T-helper 22 cell (primary cell): ENCODE measurements at places on chromosomes 1 and 21.

- DNase-seq, result no peak
Observed at GRCh38 chr1:88640060-88640459, 44.0 kb upstream of the PKN2 start.

GRCh38 chr1:67285780-67286488, 21.7 kb upstream of the IL12RB2 start:
- DNase-seq, result no peak

GRCh38 chr1:172451002-172451443, 7.2 kb upstream of the PIGC start:
- no peak for DNase-seq

DNA sequence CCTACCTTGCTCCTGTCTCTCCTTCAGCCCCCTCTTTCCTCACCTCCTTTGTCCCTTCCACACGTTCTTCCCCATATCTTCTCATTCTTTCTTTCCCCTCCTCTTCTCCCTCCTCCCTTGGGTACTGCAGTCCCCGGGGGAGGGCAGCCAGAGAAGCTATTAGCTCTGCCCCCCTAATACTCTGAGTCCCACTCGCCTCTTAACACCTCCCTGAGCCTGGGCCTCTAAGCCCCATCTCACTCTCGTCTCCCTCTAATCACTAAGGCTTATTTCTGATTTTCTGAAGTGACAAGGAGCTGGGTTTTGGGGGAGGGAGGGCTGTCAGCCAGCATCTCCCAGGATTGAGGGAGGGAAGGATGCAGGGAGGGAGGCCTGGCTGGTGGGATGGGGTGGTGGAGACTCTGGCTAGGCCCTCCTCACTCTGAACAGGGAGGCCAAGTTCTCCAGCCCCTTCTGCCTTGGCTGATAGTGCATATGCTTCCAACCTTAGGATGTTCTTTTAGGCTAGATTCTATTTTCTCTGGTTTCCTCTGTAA, 25.6 kb upstream of the DMBX1 start:
- no peak for DNase-seq

- no peak for DNase-seq
Observed at GRCh38 chr1:13766592-13767564, 66.9 kb downstream of the PRDM2 start.

DNA sequence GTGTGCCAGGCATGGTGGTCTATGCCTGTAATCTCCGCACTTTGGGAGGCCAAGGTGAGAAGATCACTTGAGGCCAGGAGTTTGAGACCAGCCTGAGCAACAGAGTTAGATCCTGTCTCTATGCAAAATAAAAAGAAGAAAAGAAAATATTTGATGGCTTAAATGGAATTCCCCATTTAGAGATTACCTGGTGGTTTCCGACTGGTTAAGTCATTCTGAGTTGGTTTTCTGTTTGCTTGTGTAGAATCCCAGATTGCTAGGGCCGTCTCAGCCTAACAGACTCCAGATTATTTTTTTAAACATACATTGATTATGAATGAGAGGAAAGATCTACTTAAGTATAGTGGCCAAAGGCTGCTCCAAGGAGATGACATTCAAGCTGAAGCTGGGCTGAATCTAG, 22.9 kb upstream of the LY9 start:
- no peak for DNase-seq

GRCh38 chr1:97160818-97161217, 439.2 kb downstream of the PTBP2 start:
- DNase-seq, result no peak

GRCh38 chr1:199799116-199799515, 228.4 kb upstream of the NR5A2 start:
- DNase-seq, result no peak

DNA sequence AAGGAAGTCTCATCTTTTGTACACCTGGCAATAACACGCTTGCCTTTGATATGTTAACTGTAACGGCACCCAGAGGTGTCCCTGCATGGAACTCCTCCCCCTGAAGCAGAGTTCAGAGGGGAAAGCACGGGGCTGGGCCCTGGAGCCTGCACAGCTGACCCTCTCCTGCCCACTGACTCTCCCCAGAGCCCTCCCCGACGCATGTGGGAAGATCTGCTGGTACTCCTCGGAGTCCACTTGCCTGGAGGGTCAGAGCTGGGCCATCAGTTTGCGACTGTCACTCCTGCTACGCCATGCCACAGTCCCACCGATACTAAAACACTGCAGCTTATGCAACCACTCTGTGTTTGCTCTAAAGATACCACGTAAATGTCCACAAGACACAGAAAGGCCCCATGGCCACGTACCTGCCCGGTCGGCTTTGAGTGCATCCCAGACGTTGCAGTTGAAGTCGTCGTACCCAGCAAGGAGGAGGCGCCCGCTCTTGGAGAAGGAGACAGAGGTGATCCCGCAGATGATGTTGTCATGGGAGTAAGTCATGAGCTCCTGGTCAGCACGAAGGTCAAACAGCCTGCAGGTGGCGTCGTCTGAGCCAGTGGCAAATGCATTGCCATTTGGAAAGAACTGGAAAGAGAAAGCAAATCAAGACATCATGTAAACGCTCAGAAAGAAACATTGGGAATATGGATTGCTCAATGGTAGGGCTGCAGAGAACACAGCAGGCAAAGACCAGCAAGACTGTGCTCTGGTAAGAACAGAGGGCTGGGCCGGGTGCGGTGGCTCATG, 10.6 kb upstream of the NADK start:
- no peak for DNase-seq

DNA sequence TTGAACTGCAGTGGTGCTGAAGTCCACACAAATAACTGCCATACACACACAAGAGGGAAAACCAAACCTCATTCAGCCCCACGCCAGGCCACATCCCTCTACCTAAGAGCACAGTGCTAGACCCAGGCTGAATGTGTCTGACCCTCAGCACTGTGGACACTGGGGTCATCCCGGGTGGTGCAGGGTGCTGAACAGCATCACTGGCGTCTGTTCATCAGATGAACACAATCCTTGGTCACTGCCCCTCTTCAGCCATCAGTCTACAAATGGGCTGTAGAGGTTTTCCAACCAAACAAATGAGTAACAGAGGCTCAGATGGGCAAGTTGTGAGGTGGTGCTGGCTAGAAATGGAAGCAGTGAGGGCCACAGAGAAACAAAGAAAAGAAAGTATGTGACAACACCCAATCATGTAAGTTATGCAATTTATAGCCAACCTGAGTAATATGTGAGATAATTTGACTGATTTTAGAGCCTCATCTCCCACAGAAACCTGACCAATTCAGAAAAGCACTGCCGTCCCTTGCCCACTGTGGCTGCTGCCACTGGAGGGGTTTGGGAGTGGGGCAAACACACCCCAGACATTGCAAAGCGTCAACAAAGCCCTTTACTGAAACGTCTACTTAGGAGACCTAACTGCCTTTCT, 27.9 kb downstream of the GNB1 start:
- DNase-seq, result no peak

DNA sequence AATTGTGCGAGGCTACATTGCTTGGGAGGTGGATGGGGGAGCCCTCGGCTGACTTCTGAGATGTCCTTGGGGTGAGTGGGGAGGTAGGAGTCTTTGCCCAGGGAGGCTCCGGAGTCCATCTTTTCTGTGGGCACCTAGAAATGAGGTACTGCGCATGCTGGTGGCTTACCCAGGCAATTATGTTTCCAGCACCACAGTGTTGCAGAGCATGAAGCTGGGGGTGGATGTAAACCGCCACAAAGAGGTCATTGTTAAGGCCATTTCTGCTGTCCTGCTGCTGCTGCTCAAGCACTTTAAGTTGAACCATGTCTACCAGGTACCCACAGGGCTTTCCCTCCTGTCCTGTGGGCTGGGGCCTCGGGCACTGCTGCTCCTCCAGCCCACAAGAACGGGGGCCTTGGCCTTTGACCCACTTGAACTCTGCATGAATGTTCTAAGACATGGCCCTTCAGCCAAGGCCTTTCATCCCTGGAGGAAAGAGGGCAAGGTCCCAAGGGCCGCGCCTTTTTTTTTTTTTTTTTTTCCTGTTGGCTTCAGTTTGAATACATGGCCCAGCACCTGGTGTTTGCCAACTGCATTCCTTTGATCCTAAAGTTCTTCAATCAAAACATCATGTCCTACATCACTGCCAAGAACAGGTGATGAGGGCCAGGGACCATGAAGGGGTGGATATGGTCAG, 14.6 kb downstream of the STRIP1 start:
- DNase-seq, result no peak
